ENCODE measurements at places on chromosomes 2 and 18.

DNA sequence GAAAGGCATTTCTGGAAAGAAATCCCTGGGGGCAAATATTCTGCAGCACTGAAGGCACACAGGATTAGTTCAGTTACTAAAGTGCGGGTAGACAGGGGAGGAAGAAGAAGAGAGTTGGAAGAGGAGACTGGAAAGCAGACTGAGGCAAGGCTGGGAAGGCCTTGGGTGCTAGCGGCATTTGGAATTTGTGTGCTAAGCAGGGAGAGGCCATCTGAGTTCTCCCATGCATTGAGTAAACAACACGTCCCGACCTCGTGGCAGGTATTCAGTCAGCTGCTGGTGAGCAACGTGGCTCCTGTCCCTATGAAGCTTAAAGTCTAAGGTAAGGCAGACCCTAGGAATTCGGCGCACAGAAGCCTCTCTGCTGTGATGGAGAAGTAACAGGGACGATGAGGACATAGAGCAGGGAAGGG is 30.7 kb downstream of the ATP8B1 start:
- no peak for DNase-seq

- no peak for DNase-seq
Observed at GRCh38 chr18:25927830-25928229, 162.6 kb downstream of the SS18 start.

DNA sequence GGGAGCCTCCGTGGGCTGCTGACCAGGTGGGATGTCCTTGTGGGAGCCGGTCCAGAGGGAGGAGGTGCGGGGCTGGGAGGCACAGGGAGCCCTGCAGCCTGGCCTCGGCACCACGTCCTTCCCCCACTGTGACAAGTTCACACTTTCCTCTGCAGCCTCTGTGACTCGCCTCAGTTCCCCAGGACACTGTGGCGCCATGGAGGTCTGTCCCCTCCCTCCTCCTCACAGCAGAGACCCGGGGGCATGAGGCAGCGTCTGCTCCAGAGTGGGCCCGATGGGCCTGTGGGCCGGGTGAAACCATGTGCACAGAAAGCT is 27.3 kb upstream of the KCNG2 start:
- DNase-seq: no peak

GRCh38 chr2:32402091-32402490 is 45.3 kb downstream of the BIRC6 start:
- DNase-seq: no peak

GRCh38 chr2:27019459-27019858 is 13.3 kb upstream of the TMEM214 start:
- DNase-seq: no peak

- no peak for DNase-seq
Observed at GRCh38 chr2:1521878-1522830, 108.9 kb downstream of the TPO start.

GRCh38 chr18:6741232-6741663 is 11.7 kb downstream of the ARHGAP28 start:
- no peak for DNase-seq

GRCh38 chr2:55500025-55500424 is 19.5 kb upstream of the CFAP36 start:
- DNase-seq: no peak

DNA sequence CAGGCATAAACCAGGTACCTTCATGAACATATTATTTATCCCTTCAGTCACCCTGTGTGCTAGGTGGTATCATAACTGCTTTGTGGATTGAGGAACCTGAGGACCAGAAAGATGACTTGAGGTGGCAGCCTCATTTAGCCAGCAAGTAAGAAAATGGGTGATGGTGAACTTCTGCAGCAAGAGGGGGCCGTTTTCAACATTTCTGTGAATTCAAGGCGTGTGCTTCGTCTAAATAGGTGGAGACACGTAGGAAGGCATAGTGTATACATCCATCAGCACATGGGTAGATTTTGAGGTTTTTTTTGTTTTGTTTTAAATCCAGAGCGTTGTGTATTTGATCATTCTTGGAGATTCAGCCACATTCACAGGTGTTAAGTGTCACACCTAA is 118.7 kb downstream of the SPTBN1 start:
- no peak for DNase-seq

DNA sequence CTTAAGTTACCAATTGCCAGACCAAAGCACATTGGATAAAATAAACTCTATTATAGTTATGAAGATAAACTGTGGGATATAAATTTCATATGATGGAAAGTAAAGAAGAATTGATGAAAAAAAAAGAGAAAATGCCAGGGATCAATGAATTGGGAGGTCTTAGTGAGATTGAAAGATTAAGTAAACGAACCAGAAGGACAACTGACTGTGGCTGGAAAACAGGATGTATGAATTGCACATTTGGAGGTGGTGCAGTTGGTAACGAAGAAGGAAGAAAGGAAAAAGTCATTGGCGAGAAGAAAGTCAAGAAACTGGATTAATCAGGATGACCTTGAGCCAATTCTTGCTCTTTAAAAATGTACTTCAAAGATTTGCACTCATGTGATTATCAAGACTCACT is 166.7 kb downstream of the NCK2 start:
- DNase-seq: no peak
